ENCODE measurements at places on chromosomes 16 and 17. TPM values are rescaled to one million over a fixed set of nuclear protein-coding genes. Genes with fewer than 3 reads are reported as not detected.

GRCh38 chr17:20203761-20204263 lies 194.7 kb downstream of the SPECC1 start:
- no peaks in the 10 kb centered on the region for H3K27me3 ChIP-seq
- DNase-seq, result no peak
- H3K4me3 ChIP-seq, result no peak overlapping the region
- no peak overlapping the region for H3K27ac ChIP-seq
- H3K36me3 ChIP-seq, result no peaks in the 10 kb centered on the region

GRCh38 chr16:67242138-67242730 lies 5.0 kb downstream of the FHOD1 start:
- peak overlapping the region; percentile 6 for H3K27ac ChIP-seq
- peaks cover 23% of the 10 kb centered on the region for H3K36me3 ChIP-seq
- peaks cover 36% of the 10 kb centered on the region for H3K4me1 ChIP-seq
- DNase-seq, result no peak

GRCh38 chr17:6458460-6458950 lies 14.2 kb downstream of the PIMREG start:
- no peaks in the 10 kb centered on the region for H3K27me3 ChIP-seq
- H3K4me1 ChIP-seq, result peaks cover 6% of the 10 kb centered on the region
- DNase-seq, result no peak

DNA sequence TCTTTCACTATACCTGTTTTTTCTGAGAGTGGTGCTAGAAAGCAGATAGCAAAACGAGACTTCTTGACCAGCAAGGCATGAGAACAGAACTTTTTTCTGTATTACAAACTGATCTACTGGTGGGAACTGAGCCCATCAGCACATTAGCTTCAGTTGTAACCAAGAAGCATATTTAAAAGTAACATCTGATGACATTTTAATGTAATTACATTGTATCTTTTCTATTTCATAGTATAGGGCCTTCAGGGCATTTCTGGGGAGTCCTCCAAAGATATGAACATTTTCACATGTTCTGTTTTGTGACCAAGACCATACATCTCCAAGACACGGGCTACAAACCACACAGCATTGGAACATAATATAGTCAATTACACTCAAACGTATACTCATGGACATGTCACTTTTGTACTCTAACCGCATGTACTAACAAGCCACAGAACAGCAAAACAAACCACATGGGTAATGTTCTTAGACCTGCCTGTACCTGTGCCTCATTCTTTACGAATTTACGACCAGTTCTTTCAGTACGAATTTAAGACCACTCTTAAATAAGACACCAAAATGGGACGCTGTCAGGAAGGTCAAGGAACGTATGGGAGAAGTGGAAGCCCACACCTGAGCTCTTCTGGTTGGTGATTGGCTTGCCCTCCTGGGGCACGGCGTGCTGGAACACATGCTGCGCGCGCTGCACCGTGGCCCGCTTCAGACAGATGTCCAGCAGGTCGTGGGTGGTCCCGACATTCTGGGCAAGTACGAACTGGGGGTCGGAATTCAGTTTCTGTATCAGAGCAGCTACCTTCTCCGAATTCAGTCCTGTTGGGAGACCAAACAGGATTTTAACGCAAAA lies 825 bp downstream of the BLMH start:
- peaks cover 24% of the 10 kb centered on the region for H3K4me1 ChIP-seq
- H3K4me3 ChIP-seq, result peak overlapping the region; percentile 80
- no peaks in the 10 kb centered on the region for H3K27me3 ChIP-seq
- H3K27ac ChIP-seq, result peak overlapping the region; percentile 68
- DNase-seq, result peak; percentile 30
- peaks cover 18% of the 10 kb centered on the region for H3K36me3 ChIP-seq

- no peak for DNase-seq
- no peaks in the 10 kb centered on the region for H3K27me3 ChIP-seq
- H3K4me3 ChIP-seq, result no peak overlapping the region
- no peak overlapping the region for H3K27ac ChIP-seq
Observed at GRCh38 chr17:75078284-75079022, 9.3 kb upstream of the SLC16A5 start.

DNA sequence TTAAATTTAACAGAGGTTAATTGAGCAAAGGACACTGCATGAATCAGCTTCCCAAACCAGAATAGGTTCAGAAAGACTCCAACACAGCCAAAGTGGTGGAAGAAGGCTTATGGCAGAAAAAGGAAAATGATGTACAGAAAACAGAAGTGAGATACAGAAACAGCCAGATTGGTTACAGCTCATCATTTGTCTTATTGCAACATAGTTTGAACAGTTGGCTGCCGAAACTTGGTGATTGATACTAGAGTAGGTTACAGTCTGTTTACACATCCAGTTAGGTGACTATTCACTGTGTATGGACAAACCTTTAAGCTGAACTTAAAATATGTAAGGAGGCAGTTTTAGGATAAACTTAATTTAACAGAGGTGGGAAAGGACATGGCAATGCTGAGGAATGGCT lies 18.3 kb downstream of the TMEM100 start:
- peaks cover 5% of the 10 kb centered on the region for H3K27me3 ChIP-seq
- H3K27ac ChIP-seq, result no peak overlapping the region
- H3K4me1 ChIP-seq, result no peaks in the 10 kb centered on the region
- no peaks in the 10 kb centered on the region for H3K36me3 ChIP-seq
- DNase-seq, result no peak

GRCh38 chr16:12547608-12547922 lies 256.1 kb downstream of the CPPED1 start:
- no peaks in the 10 kb centered on the region for H3K27me3 ChIP-seq
- H3K27ac ChIP-seq, result no peak overlapping the region
- no peaks in the 10 kb centered on the region for H3K36me3 ChIP-seq
- peaks cover 11% of the 10 kb centered on the region for H3K4me1 ChIP-seq

DNA sequence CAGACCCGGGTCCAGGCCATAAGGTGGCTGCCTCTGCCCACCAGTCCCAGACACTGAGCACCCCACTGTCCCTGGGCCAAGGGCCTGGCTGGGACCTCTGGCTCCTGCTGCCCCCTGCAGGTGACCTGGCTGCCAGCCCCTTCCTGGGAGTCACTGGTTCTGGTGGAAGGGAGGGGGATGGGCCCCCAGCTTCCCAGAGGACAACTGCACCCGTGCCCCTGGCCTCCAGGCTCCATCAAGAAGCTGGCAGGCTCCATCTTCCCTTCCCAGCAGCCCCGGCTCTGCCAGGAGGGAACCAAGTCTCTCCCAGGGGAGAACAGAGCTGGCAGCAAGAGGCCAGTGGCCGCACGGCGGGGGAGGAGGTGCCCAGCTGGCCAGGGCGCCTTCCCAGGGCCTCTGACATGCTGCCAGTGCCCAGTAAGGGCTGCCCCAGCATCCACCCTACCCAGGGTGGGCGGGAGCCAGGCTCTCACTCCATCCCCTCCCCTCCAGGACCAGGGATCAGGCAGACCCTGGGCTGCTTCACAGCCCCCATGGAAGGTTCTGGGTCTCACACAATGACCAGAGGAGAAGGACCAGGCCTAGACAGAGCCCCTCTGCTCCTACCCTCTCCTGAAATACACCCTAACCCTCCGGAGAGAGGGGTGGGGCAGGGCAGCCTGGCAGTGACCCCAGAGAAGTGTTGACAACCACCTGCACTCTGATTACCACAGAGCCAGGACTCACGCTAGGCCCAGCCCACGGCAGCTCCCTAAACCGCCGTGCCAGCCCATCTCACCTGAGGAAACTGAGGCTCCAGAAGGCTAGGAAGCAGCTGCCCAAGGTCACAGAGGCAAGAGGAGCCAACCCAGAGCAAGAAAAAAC lies 3.6 kb downstream of the CLUH start:
- H3K27ac ChIP-seq, result no peak overlapping the region
- no peaks in the 10 kb centered on the region for H3K36me3 ChIP-seq
- H3K27me3 ChIP-seq, result no peaks in the 10 kb centered on the region

DNA sequence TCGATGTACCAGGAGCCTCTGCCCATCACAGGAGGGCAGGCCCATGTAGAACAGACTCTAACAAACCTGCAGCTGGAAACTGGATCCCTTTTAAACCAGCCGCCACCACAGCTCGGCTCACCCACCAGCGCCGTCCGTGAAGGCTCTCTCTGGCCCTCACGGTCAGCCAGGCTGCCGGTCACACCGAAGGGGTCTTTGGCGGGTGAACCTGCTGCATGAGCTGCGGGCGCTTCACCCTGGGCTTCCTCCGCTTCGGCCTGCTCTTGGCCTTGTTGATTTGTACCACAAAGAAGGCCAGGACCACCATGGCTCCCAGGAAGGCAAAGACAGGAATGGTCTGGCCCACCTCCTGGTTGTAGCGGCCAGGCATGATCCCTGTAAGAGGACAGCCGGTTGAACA lies 11.7 kb upstream of the SLC38A8 start:
- no peak overlapping the region for H3K27ac ChIP-seq
- no peak for DNase-seq
- no peaks in the 10 kb centered on the region for H3K4me1 ChIP-seq
- no peak overlapping the region for H3K4me3 ChIP-seq

- H3K27ac ChIP-seq, result peak overlapping the region; percentile 25
- H3K36me3 ChIP-seq, result no peaks in the 10 kb centered on the region
- no peaks in the 10 kb centered on the region for H3K27me3 ChIP-seq
- H3K4me1 ChIP-seq, result peaks cover 61% of the 10 kb centered on the region
- H3K4me3 ChIP-seq, result no peak overlapping the region
Observed at GRCh38 chr16:27242868-27243590, 25.5 kb downstream of the NSMCE1 start.

GRCh38 chr17:28576758-28577465 lies at the start of gene ALDOC:
Gene ALDOC, minus strand, starts transcription at chr17:28576895. Its CDS starts 1,363 bp downstream, at chr17:28575532.
- no peaks in the 10 kb centered on the region for H3K27me3 ChIP-seq
- H3K4me1 ChIP-seq, result peaks cover 35% of the 10 kb centered on the region
- peak; percentile 98 for DNase-seq
- peak within 1 kb of the TSS; percentile 59 for H3K27ac ChIP-seq
- peak within 1 kb of the TSS; percentile 51 for H3K4me3 ChIP-seq

DNA sequence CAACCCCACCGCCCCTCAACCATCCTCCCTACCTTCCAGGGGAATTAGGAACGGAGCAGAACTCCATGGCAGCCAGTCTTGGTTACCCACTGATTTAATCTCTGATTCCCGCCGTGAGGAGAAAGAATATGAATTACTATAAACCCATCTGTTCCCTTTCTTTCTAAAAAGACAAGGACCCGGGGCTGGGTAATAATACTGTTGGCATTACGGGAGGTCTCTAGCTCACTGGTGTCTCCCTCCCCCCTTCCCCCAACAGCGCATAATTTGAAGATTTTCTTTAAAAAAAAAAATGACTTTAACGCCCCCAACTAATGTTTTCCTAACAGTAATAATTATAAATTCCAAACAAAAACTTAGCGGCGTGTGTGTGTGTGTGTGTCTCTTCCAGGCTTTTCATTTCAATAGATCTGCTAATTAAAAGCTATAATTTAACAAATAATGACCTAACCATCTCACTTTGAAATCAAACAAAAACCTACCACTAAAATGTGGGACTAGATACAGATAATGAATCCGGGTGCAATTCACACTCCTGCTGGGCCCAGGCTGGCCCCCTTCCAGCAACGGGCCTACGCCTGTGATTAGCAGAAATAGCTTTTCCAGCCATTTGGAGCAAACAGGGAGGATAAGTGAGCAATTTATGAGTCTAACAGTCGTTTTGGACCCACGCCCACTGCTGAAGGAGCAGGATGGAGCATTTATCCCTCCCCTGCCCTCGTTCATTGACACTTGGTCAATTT lies 18.2 kb upstream of the BHLHA9 start:
- no peak overlapping the region for H3K27ac ChIP-seq
- peaks cover 12% of the 10 kb centered on the region for H3K4me1 ChIP-seq
- no peak overlapping the region for H3K4me3 ChIP-seq
- DNase-seq, result no peak
- H3K36me3 ChIP-seq, result no peaks in the 10 kb centered on the region

GRCh38 chr17:63947711-63948330 lies 15.7 kb upstream of the CD79B start:
- H3K27me3 ChIP-seq, result no peaks in the 10 kb centered on the region
- no peak overlapping the region for H3K4me3 ChIP-seq
- DNase-seq, result no peak
- H3K4me1 ChIP-seq, result peaks cover 22% of the 10 kb centered on the region
- no peaks in the 10 kb centered on the region for H3K36me3 ChIP-seq
- H3K27ac ChIP-seq, result no peak overlapping the region

GRCh38 chr17:57535249-57535966 lies 209.7 kb downstream of the CCDC182 start:
- H3K36me3 ChIP-seq, result no peaks in the 10 kb centered on the region
- H3K27ac ChIP-seq, result no peak overlapping the region
- DNase-seq, result no peak
- H3K4me1 ChIP-seq, result peaks cover 15% of the 10 kb centered on the region

DNA sequence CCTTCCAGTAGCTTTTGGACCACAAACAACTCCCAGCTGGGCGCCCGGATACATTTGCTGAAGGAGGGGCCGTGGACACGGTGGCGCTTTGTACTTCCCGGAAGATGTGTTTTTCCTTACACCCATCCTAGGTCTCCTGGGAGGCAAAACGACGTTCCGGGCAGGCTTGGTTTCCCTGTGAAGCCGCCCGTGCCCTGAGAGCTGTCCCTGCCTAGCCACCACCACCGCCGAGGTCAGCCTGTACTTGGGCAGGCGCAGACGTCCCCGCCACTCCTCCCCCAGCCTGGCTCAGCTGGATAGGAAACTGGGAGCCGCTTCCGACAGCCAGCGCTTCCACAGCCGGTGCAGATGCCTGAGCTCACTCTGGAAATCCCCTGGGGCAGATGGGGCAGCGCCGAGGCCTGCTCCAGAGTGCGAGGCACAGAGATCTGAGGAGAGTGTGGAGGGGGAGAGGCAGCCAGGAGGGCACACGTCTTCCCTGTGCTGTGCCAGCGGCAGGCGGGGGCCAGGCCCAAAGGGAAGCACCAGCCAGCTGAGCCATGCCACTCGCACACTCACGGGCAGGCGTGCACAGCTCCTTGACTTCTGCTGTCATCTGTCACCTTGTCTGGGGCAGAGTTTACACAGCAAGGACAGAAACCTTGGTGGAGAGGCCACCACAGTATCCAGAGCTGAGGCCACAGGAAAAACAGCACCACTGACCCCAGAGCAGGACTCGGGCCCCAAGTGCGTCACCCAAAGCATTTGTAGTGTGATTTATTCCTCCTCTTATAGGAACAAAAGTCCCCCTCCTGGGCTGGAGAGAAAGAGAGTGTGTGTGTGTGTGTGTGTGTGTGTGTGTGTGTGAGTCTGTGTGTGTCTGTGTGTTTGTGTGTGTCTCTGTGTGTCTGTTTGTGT lies 3.0 kb downstream of the RHBDF2 start:
- H3K27ac ChIP-seq, result no peak overlapping the region
- H3K27me3 ChIP-seq, result no peaks in the 10 kb centered on the region
- DNase-seq, result no peak
- no peaks in the 10 kb centered on the region for H3K36me3 ChIP-seq
- H3K4me1 ChIP-seq, result peaks cover 57% of the 10 kb centered on the region

GRCh38 chr16:17194190-17194780 lies 276.5 kb downstream of the XYLT1 start:
- H3K27me3 ChIP-seq, result no peaks in the 10 kb centered on the region
- DNase-seq, result peak; percentile 40
- H3K4me1 ChIP-seq, result no peaks in the 10 kb centered on the region

GRCh38 chr17:80372456-80372855 lies 42.5 kb upstream of the ENDOV start:
- H3K27me3 ChIP-seq, result no peaks in the 10 kb centered on the region
- DNase-seq, result no peak
- H3K27ac ChIP-seq, result no peak overlapping the region
- H3K36me3 ChIP-seq, result peaks cover 94% of the 10 kb centered on the region

The PDILT gene
- total RNA-seq, result not detected

The HOXB9 gene
- not detected for total RNA-seq

The ACSM5 gene
- not detected for total RNA-seq

The CES3 gene
- total RNA-seq, result 0.32 TPM

The EVI2B gene
- total RNA-seq, result 176 TPM

The SCGB1C2 gene
- not detected for total RNA-seq

The TVP23A gene
- total RNA-seq, result not detected

The E4F1 gene
- 46.5 TPM for total RNA-seq
